ENCODE measurements at places on chromosomes 12 and 14. TPM values are rescaled to one million over a fixed set of nuclear protein-coding genes. Genes with fewer than 3 reads are reported as not detected.

The IL31 gene
- not detected for total RNA-seq

The LRRC10 gene
- not detected for total RNA-seq

The KRT82 gene
- total RNA-seq, result not detected

The CLEC7A gene
- under 0.01 TPM for total RNA-seq

The SRRM4 gene
- not detected for total RNA-seq

The DACT1 gene
- 74.8 TPM for total RNA-seq

The NPAS3 gene
- 0.72 TPM for total RNA-seq

The LHX5 gene
- total RNA-seq, result not detected

The DENND5B gene
- total RNA-seq, result 18.8 TPM

The AICDA gene
- total RNA-seq, result not detected

The PRICKLE1 gene
- total RNA-seq, result 13.0 TPM

The PLXNC1 gene
- total RNA-seq, result 3.8 TPM

The CKB gene
- total RNA-seq, result 5.1 TPM

- DNase-seq, result peak; percentile 32
Observed at GRCh38 chr12:77072833-77073495, 7.6 kb upstream of the E2F7 start.

GRCh38 chr12:16763901-16764300 lies 157.9 kb upstream of the LMO3 start:
- no peak for DNase-seq

- no peak for DNase-seq
Observed at GRCh38 chr12:80622271-80622670, 85.2 kb upstream of the MYF6 start.

GRCh38 chr12:16387919-16388318 lies 40.5 kb downstream of the MGST1 start:
- DNase-seq, result no peak

- DNase-seq, result no peak
Observed at GRCh38 chr12:108634341-108634751, 652 bp upstream of the SELPLG start.

DNA sequence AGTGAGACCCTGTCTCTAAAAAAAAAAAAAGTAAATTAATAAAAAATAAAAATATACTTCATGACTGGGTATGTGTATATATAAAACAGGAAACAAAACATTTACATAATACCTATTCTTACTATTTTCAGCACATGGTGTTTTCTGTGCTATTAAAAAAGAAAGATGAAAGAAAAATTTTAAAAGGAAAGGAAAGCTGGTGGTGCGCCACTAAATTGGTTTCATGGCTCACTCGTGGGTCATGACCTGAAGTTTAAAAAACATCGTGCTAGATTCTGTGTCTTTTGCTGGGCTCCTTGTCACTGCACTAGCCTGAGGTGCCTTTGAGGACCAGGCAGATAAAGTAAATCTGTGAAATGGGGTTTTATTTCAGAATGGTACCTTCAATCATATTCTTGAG lies 69.8 kb downstream of the IFT43 start:
- no peak for DNase-seq

DNA sequence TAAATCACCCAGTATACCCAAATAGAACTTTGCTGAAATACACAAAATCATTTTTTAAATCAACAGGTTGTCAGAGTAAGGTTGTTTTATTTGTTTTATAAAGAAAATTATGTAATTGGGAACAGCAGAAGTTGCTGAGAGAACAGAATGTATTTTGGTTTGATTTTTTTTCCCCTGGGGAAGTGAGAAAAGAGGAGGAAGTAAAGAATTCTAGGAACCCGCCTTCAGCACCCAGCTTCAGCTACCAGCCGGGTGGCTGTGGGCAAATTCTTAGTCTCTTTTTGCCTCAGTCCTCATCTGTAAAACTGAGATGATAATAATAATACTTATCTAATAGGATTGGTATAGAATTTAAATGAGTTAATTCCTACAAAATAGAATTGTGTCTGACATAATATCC lies 119.4 kb downstream of the SRGAP1 start:
- no peak for DNase-seq

- DNase-seq, result peak; percentile 66
Observed at GRCh38 chr14:57871459-57872080, 5.7 kb upstream of the SLC35F4 start.

- no peak for DNase-seq
Observed at GRCh38 chr12:76708296-76708695, 55.6 kb upstream of the ZDHHC17 start.

GRCh38 chr12:32671930-32672780 lies 6.9 kb upstream of the DNM1L start:
- peak; percentile 91 for DNase-seq

GRCh38 chr12:52148464-52149181 lies 43.2 kb downstream of the KRT80 start:
- DNase-seq, result peak; percentile 76

- no peak for DNase-seq
Observed at GRCh38 chr12:83046019-83046418, 359.3 kb downstream of the TMTC2 start.

- DNase-seq, result no peak
Observed at GRCh38 chr14:25150401-25150800, 100.5 kb upstream of the STXBP6 start.

DNA sequence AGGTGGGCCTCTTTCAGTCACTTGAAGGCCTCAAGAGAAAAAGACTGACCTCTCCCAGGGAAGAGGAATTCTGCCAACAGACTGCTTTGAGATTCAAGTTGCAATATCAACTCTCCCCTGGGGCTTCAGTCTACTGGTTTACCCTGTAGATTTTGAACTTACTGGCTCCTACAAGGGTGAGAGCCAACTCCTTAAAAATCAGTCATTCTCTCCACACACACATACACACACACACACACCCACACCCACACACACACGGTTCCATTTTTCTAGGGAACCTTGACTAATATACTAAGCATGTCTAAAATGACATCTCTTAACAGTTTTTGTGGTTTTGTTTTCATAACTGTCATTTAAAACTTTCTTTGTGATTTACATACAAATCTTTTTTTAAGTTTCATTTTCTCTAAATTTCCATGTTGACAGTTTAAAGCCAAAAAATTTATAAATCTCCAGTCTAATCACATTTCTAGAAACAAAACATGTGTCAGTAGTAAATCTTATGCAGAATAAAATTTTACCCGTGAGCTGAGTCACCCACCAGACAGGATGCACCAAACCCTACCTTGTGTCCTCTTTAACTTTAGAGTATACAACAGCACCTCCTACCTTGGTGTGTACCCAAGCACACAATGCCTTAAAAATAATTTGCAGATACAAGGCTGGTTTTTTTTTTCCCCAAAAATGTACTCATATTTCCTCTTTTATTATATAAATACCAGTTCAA lies 394.6 kb downstream of the AEBP2 start:
- DNase-seq, result no peak

DNA sequence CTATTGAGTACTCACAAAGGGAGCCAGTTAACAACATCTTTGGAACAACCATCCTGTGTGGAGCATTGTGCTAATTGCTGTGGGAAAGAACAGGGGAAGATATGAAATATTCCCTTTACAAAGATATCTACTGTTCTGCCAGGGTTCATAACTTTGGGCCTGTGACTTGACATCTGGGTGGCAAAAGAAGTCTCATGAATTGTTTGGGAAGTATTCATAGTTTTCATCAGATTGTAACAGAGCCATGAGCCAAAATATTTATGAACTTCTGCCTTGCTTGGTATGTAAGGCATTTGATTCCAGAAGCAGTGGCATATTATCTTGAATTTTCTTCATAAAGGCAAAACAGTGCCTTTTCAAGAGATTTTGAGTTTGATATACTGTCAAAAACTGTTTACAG lies 816.2 kb downstream of the DIO2 start:
- no peak for DNase-seq

DNA sequence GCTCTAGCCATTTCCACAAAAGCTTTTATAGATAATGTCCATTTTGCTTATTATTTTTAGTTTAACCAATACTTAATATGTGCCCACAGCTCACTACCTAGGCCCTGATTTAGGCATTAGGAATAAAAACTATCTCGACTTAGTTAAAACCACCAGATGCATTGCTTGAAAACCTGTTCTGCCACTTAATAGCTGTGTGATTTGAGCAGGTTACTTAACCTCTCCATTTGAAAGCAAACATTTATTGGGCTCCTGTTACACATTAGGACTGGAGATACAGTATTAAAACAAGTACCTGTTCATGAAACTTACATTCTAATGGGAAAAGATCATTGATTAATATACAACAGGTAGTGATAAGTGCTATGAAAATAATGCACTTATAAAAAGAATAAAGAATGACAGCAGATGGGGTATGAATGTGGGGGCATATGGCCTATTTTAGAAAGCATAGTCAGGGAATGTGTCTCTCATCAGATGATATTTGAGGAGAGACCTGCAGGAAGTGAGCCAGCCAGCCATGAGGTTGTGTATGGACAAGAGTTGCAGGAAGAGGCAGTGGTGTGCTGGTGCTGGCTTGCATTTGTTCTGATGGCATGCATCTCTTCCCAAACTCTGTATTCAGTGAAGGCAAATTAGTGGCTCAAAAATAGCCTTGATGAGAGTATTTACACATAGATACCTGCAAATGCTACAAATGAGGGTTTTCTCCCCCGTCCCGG lies 34.3 kb downstream of the NOPCHAP1 start:
- DNase-seq, result no peak

GRCh38 chr14:68655911-68656316 lies 137.0 kb downstream of the ZFP36L1 start:
- DNase-seq, result no peak

DNA sequence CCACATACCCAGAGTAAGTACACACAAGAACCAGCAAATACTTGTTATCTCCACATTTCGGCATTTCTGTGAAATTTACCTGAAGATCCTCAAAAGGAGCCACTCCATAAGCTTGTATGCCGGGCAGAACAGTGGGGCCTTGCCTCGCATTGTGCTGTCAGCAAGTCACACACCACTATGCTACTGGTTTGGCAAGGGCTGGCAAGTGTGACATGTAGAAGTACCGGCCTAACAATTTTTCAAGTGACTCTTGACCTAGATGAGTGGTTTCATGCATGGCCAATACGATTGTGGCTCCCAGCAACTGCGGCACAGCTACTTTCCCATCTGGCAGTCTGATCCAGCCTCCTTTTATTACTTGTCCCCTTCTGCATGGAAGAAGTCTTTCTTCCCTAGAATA lies 69.8 kb downstream of the GAS2L3 start:
- no peak for DNase-seq

DNA sequence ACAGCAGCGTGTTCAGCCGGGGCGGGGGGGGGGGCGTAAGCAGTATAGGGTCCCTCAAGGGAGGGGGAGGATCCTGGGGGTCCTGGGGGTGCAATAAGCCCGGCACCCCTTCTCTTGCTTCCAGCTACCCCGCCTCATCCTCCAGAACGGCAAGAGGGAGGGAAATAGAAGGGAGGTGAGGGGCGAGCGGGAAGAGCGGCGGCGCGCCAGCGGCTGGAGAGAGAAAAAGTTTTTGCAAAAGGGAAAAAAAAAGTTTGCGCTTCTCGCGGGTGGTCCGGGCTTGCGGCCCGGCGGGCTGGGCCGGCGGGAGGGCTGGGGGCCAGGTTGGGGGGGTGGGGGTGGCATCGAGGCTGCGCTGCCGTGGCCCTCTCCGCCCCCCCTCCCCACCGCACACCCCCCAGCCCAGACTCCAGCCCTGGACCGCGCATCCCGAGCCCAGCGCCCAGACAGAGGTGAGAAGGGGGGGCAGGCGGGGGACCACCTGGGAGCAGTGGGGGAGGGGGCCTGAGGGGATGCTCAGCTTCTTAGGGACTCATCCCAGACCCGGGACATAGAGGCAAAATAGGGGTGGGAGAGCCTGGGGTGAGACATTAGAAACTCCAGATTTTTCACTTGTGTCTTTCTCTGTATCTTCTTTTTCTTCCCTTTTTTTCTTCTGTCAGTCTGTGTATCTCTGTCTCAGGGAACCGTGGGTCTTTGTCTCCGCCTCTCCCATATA lies at the start of gene GLI1:
Gene GLI1, plus strand, starts transcription at position 36 of the 718 bp plus-strand sequence. CDS start 3,907 bp downstream, outside the sequence.
- DNase-seq, result peak; percentile 96

DNA sequence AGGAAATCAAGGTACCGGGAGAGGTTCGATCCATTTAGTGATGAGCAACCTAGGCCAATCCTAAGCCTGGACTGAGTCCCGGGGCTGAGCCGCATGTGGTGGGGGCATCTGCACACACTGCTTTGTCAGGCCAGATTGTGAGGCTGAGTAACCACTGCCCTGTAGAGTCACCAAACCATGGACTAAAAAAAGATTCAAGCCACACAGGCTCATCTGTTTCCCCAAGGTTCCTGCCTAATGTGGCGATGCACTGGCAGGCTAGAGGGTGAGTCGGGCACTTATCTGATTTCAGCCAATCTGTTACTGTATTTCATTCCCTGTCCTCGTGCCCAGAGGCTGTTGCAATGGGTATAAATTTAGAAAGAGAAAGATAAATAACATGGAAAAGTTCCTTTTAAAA lies 140.8 kb downstream of the TTC7B start:
- peak; percentile 91 for DNase-seq

DNA sequence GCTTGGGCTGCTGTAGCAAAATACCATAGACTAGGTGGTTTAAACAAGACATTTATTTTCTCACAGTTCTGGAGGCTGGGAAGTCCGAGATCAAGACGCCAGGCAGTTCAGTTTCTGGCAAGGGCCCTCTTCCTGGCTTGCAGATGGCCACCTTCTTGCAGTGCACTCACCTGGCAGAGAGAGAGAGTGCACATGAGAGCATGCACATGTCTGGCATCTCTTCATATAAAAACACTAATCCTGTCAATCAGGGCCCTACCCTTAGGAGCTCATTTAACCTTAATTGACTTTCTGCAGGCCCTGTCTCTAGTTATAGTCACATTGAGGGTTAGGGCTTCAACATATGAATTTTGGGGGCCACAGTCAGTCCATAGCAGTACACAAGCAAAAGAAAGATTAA lies 12.4 kb upstream of the EVL start:
- DNase-seq, result no peak

- DNase-seq, result no peak
Observed at GRCh38 chr12:123122626-123123025, 28.3 kb downstream of the PITPNM2 start.

GRCh38 chr12:115722181-115722580 lies 555.3 kb downstream of the MED13L start:
- DNase-seq, result no peak

GRCh38 chr14:29222671-29223268 lies 456.2 kb downstream of the FOXG1 start:
- no peak for DNase-seq

GRCh38 chr12:131333621-131334440 lies 377.1 kb upstream of the SFSWAP start:
- no peak for DNase-seq

DNA sequence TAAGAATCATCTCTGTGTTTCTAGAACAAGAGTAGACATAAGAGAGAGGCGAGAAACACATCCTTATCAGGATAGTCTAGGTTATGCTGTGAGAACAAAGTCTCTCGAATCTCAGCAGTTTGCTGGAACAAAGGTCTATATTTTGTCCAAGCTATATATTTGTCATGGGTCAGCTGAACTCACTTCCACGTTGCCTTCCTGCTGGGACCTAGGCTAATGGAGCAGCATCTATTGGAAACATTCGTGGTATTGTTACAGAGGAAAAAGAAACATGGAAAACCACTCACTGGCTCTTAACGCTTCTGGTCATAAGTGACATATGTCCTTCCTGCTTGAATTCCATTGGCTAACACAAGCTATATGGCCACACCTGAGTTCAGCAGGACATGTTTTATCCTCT lies 112.6 kb upstream of the DYRK2 start:
- no peak for DNase-seq

- DNase-seq, result no peak
Observed at GRCh38 chr12:38601949-38602348, 285.4 kb downstream of the ALG10B start.

- DNase-seq, result no peak
Observed at GRCh38 chr14:89479802-89480201, 62.8 kb upstream of the FOXN3 start.

- DNase-seq, result no peak
Observed at GRCh38 chr12:111519083-111519482, 80.0 kb downstream of the ATXN2 start.

GRCh38 chr14:91929700-91930099 lies 17.8 kb downstream of the FBLN5 start:
- no peak for DNase-seq

Data from osteoblast (primary cell).